OCI-LY7 (cell line): ENCODE measurements at places on chromosomes 2 and 18.

- DNase-seq, result peak; percentile 36
These were observed 8.4 kb upstream of the NMI start for GRCh38 chr2:151297882-151298281.

DNA sequence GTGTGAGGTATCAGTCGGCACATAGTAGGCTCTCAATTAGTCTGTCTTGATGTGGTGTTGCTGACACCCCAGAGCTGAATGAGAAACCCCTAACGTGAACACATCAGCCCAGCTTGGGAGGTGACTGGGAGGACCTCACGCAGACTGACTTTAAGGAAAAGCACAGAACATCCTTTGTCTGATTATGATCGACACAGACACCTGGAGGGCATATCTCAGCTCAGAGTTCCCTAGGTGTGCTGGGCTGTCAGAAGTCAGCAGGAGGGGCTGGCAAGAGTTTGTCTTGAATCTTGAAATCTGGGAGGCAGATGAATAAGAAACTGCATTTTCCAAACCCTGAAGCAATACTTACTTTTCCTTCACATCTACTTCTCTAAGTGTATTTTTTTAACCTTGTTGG lies 16.8 kb upstream of the MYCN start:
- DNase-seq, result no peak

DNA sequence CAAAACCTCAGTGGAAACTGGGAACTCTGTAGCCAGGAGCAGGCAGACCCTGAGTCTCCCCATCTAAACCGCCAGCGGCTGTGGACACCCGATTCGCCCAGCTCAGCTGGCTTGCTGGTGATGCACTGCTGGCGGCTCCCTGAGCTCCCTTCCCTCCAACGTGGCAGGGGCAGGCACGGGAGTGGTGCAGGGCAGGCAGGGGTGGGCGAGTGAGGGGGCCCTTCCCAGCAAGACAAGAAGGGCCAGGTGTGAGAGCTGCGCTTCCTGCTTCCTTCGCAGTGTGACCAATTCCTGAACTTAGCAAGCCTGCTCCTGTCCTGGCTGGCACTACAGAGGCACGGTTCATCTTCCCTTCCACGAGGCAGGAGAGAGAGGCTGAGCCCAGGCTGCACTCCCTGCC lies 12.3 kb upstream of the SEMA4C start:
- DNase-seq, result no peak

DNA sequence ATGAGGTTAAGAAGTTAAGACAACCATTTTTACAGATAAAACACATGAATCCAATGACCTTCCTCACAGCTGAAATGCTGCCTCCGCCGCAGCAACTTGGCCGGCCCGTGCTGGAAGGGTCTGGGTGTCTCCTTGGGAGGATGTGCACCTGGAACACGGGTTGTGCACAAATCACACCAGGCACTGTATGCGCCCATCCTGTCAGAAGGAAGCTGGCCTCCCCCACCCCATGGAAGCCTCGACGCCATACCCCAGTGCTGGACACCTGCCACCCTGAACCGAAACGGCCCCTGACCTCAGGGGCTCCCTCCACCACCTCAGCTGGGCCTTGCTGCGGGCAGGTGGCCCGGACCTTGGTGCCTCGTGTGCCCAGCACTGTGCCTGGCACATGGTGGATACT lies 111.8 kb downstream of the PXDN start:
- DNase-seq, result no peak

DNA sequence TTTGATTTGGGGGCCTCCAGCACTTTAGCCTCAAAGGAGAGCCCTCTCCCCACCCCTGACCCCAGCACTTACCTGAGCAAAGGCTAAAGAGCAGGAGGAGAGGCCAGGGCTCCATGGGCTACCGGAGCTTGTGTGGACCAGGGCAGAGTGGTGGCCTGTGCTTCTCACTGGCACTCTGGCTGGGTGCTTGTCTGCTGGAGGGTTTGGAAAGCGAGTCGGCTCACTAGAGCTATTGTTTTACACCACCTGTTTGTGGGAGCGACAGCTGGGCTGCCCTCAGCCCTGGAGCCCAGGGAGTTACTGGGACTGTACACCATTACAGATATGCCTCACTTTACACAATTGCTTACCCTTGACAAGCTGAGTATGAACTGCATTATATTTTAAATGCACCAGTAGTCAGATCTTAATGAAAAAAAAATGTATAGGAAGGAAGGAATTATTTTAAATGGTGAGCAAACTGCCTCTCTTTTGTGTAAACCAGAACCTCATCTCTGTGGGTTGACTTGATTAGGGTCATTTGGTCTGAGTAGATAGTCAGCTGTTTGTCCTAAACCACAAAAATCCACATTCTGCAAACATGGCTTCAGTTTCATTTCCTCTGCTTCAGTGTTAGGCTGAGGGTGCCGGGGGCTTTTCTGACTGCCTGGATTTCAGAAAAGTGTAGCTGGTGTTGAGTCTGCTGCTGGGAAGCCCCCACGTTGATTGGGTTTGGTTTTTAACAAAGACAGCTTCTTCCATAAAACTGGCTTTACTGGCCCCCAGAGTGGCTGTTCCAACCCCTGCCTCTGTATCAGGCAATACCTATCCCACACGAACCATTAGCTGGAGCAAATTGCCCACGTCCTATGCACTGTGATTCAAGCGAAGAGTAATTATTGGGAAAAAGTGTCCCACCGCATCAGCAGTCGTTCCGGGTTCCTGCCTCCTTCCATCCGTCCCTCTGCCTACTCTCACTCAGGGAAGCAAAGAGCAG lies at the start of gene CHRNA1:
CHRNA1 (minus strand) TSS at position 193 of the 976 bp plus-strand sequence; CDS start at position 115, 78 bp downstream.
- DNase-seq, result no peak

GRCh38 chr18:28736223-28736622 lies 559.3 kb upstream of the CDH2 start:
- DNase-seq, result no peak

DNA sequence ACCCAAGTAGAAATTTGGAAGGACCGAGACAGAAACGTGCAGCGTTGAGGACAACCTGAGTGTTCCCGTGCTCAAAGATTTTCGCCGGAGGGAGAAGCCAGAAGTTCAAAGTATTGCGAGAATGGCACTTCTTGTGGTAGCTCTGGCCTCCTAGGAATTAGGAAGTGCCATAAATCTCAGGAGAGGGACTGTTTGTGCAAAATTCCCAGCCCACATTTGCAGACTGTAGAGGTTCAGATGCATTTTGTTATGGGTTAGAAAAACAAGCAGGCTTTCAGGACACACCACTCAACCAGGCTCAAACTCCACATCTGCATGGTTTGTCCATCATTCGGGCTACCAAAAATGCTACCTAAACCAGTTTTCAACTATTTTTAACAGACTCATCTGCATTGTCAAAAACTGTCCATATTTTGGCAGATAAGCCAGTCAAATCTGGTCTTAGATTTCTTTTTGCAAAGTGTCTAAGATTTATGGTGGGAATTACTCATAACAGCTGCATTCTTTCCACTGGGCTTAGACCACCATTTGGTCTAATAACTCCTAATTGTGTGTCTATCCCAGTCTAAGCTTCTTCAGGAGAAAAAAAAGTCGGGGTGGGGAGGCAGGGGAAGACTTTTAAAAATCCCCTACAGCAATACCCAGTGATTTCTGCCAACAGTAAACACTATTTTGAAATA lies 422.9 kb downstream of the ARHGAP15 start:
- no peak for DNase-seq

GRCh38 chr2:121805766-121806143 lies 50.3 kb downstream of the TSN start:
- no peak for DNase-seq

- DNase-seq, result no peak
These were observed 3.9 kb upstream of the TMEM178A start for GRCh38 chr2:39661826-39662225.

DNA sequence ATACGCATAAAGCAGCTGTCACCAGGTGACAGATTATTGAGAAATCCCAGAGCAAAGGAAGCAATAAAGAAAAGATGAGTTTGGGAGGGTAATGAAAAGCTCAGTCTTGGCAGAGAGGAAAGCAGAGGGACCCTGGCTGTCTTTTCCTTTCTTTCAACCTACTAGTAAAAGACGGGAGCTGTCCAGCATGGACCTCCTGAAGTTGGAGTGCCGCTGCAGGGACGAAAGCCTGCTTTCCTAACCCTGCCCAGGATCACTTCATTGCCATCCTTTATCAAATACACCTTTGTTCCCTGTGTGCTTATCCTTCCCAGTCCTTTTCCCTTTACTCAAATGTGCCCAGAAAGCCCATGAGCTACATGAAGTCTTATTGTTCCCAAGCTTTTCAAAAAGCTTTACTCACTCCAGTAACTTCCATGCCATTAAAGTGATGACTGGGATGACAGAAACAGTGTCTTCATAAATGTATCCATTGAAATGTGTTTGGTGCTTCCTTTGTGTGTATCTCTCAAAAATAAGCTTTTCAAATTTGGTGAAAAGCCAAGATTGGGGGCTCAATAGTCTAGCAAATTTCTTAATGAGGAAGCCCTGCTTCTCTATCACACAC lies 3.7 kb upstream of the SPR start:
- DNase-seq, result peak; percentile 20

DNA sequence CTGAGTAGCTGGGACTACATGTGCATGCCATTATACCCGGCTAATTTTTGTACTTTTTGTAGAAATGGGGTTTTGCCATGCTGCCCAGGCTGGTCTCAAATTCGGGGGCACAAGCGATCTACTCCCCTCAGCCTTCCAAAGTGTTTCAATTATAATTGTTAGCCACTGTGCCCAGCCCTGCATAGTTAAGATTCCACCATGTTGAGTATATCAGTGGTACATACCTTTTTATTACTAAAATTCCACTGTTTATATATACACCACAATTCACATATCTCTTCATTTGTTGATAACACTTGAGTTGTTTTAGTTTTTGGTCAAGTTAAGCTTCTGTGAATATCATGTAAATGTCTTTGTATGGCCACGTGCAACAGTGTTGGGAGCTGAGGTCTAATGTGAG lies 12.8 kb upstream of the FMNL2 start:
- no peak for DNase-seq

DNA sequence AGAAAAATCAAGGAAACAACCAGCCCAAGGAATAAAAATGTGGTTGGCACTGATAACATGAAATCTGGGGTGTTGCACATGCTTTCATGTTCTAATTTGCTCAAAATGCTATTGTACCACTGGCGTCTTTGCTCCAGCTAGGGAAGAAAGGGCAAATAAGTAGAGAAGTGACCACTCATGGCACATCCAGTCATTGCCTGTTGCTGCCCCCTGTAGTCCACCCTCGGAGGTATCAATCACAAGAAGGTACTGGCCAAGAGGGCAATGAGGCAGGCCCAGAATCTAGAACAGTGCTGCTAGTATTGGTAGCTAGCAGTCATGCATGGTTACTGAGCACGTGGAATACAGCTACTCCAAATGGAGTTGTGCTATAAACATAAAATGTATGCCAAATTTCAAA lies 213.4 kb downstream of the CDCA7 start:
- no peak for DNase-seq

DNA sequence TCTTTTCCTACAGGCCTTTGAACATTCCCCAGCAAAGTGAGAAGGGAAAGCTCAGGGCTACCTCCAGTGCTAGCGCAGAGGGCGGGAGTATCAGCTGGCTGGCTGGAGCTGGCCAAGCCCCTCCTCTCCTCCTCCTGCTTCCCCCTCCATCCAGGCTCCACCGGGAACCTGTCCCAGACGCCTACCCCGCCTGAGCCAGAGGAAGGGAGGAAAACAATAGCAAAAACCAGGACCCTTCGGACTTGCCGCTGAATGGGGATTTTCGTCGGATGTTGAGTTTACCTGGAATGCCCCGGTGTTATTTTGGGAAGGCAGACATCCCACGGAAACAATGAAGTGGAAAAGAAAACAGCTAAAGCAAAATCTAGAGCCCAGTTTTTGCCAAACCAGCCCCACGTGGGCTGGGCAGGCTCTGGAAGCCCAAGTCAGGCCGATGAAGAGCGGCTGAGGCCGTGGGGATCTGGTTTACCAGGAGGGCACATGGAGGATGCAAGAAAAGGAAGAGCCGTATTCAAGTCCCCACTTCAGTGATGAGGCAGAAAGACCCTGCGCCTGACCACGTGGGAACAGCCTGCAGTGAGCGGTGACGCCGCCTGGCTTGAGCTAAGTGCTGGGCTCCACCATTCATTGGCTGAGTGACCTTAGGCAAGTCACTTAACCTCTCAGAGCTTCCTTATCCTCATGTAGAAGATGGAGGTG lies 100.4 kb upstream of the LCLAT1 start:
- no peak for DNase-seq

DNA sequence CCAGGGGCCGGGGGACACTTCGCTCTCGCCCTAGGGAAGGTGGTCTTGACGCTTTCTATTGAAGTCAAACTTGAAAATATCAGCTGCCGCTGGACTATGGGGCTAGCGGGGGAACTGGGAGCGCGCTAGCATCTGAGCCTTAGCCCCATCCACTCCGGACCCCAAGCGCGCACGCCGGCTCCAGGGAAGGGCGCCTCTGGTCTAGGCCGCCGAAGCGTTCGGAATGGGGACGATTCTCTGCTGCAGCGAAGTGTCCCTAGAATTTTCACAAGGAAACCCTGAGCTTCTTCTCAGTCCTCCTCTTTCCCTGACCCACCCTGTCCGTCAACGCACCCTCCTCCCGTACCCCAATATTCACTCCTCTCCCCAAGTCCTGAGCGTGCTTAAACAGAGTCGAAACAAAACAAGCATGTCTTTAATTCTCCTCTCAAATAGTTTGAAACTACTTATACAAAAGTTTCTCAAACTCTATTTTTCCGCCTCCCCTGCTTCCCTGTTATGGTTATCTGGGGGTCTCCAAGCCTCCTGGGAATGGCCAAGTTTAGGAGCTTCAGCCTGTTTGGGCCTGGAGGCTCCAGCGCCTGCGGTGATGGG lies 5.0 kb downstream of the RAX start:
- no peak for DNase-seq

- no peak for DNase-seq
These were observed 900.7 kb downstream of the SOCS6 start for GRCh38 chr18:71189581-71189980.

- no peak for DNase-seq
These were observed 39.5 kb downstream of the RRM2 start for GRCh38 chr2:10161961-10162441.

- no peak for DNase-seq
These were observed 234.3 kb downstream of the ETAA1 start for GRCh38 chr2:67631483-67631882.

GRCh38 chr2:218265626-218266025 lies 4.3 kb downstream of the AAMP start:
- DNase-seq, result no peak

DNA sequence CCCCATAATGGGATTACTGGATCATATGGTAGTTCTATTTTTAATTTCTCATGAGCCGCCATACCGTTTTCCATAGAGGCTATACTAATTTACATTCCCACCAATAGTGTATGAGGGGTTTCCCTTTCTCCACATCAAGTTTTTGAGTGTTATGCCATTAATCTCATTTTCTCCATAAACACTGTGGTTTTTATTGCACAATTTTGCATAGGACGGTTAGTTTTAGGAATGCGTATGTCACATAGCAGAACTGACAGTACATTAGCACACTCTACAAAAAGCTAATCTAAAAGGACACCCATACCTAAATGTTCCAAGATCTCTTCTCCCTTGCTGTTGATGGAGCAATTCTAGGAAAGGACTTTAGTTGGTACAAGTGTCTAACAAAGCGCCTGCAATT lies 32.5 kb downstream of the DARS1 start:
- DNase-seq, result no peak

GRCh38 chr2:85061896-85062295 lies 71.3 kb upstream of the TCF7L1 start:
- no peak for DNase-seq
